ENCODE measurements at places on chromosomes 12 and 14.
A peak's percentile ranks its signal among the peaks of the same experiment; 100 is the strongest.

GRCh38 chr14:103683139-103683538 is 32.1 kb downstream of the XRCC3 start:
- no peak for DNase-seq

DNA sequence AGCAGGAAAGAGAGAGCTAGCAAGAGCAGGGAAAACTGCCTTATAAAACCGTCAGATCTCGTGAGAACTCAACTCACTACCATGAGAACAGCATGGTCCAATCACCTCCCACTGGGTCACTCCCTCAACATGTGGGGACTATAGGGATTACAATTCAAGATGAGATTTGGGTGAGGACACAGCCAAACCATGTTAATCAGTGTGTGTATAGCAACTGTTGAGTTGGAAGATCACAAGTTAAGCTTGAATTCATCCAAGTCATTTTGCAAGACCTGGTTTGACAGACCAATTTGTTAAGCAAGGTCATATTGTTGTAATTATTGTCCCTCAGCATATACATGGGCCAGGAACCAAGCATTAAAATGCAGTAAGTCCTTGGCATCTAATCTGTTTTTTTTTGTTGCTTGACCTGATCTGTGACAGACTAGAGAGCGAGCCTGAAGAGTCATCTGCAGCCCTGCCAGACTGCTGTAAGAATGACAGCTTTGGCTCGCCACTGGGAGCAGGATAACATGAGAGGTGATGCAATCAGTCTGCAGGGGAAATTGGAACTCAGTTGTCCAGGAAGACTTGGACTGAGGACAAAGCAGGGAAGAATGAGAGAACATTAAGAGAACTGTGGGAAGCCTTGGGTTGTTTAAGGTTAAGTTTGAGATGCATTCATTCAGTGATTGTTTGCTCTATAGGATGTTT is 297.6 kb upstream of the SEL1L start:
- peak; percentile 78 for DNase-seq

DNA sequence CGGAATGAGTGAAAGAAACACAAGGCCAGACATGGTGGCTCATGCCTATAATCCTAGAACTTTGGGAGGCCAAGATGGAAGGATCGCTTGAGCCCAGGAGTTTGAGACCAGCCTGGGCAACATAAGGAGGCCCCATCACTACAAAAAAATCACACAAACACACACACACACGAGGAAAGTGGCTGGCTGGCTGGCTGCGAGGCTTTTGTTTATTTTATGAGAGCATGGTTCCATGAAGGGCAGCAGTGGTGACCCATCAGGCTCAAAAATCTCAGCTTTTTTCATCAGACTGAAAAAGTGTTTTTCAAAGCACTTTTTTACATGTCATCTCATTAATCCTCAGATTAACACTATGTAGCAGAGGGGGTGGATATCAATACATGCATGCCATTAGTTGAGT is 27.7 kb downstream of the VDR start:
- DNase-seq: no peak

- peak; percentile 60 for DNase-seq
These were observed 83.4 kb downstream of the ADCK1 start for GRCh38 chr14:77883131-77883846.

GRCh38 chr14:61645247-61645646 is 50.1 kb upstream of the HIF1A start:
- no peak for DNase-seq

GRCh38 chr12:47739979-47740378 is 14.7 kb upstream of the ENDOU start:
- no peak for DNase-seq

- DNase-seq: no peak
These were observed 121.7 kb downstream of the CCER1 start for GRCh38 chr12:90833228-90833627.

DNA sequence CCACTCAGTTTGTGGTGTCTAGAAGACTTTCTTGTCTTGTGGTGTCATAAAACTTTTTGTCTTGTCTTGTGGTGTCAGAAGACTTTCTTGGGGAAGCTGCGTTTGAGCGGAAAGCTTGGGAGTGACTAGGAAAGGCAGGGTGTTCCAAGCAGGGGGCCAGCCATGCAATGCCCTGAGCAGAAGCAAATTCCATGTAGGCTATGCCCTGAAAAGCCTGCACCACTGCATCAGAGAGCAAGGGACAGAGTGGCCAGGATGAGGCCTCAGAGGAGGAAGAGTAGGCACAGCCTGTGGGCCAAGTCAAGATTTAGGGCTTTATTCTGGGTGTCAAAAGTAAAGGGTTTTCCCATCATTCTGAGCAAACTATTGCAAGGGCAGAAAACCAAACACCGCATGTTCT is 14.5 kb downstream of the KRT8 start:
- DNase-seq: no peak

DNA sequence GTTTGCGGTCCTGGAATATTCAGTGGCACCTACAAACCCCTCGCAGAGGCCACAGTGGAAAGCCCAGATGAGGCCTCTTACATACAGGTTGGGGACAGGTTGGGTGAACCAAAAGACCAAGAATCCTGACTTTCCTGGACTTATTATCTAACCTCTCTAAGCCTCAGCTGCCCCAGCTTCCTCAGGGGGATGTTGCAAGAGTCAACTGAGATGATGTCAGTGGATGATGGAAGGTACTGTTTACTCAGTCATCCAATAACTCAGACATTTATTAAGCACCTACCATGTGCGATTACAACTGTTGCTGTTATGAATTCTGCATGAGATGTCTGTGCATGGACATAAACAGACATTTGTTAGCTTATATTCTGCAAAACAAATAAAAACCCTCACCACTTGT is 72.8 kb downstream of the RFX4 start:
- no peak for DNase-seq

DNA sequence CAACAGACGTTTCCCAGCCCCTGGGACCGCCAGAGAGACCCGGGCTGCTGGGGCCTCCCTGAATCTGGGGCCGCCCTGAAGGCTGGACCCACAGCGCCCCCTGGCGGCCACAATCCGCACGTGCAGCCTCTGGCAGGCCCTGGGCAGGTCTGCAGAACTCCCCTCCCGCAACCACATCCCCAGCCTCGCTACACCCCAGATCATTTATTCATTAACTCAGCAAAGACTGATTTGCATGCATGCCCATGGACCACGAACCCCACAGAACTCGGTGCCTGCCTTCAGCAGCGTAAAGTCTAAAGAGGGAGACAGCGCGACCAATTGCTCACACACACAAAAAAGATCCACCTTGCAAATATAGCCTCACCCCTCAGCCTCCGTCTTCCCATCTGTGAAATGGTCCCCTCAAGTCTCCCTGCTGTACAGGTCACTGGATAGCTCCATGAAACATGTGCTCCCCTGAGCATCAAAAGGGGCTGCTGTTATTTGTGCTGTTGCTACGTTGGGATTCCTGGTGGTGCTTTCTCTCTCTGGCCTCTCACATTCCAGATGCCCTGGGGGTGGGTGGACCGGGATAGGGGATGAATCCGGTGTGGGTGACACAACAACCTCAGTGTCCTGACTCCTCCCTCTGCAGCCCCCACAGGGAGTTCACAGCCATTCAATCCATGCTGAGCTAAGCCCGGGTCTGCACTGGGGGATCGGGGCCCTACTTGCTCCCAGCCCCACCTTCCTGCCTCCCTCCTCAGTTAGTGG is 96.4 kb downstream of the SCARB1 start:
- peak; percentile 92 for DNase-seq

- DNase-seq: no peak
These were observed 8.3 kb upstream of the SPTSSA start for GRCh38 chr14:34470319-34470718.

DNA sequence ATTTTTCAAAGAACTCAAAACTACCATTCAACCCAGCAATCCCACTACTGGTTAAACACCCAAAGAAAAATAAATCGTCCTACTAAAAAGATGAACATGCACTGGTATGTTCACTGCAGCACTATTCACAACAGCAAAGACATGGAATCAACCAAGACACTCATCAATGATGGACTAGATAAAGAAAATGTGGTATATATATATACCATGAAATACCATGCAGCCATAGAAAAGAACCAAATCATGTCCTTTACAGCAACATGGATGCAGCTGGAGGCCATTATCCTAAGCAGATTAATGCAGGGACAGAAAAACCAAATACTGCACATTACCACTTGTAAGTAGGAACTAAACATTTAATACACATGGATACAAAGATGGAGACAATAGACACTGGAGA is 3.8 kb upstream of the ANO6 start:
- no peak for DNase-seq

- DNase-seq: no peak
These were observed 7.7 kb downstream of the TBX5 start for GRCh38 chr12:114397978-114398881.

DNA sequence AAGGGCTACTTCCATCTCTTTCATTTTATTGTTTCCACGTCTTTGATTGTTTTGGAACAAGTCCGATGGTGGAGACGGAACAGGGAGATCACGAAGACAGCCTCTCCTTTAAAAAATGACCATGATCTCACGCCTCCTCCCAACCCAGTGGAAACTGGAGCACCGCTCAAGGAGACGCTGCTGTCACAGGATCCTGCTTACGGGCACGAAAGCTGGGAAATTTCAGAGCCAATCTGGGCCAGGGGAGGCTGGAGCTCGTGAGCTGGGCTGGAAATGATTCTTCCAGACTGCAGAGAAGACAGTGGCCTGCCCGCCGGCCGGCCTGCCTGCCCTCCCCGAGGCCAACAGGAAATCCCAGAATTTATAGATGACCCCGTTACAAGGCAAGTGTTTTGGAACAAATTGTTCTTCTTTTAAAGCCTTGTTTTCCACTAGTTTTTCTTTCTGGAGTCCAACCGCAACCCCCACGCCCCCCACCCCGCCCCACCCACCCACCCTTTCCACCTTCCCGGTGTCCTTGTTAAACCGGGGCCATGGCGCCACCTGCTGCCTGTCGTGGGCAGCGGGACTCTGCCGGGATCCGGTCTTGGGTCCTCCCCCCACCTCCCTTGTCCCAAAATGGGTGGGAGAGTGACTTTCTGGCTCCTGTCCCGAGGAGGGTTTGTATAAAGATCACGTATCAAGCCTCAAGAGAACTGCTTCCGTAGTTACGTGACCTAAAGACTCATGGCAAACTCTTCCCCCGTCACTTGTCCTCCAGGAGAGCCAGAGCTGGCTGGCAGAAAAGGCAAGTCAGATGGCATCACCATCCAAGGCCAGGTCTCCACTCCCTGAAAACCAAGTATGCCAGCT is 40.3 kb downstream of the MAP1LC3B2 start:
- DNase-seq: peak; percentile 91

DNA sequence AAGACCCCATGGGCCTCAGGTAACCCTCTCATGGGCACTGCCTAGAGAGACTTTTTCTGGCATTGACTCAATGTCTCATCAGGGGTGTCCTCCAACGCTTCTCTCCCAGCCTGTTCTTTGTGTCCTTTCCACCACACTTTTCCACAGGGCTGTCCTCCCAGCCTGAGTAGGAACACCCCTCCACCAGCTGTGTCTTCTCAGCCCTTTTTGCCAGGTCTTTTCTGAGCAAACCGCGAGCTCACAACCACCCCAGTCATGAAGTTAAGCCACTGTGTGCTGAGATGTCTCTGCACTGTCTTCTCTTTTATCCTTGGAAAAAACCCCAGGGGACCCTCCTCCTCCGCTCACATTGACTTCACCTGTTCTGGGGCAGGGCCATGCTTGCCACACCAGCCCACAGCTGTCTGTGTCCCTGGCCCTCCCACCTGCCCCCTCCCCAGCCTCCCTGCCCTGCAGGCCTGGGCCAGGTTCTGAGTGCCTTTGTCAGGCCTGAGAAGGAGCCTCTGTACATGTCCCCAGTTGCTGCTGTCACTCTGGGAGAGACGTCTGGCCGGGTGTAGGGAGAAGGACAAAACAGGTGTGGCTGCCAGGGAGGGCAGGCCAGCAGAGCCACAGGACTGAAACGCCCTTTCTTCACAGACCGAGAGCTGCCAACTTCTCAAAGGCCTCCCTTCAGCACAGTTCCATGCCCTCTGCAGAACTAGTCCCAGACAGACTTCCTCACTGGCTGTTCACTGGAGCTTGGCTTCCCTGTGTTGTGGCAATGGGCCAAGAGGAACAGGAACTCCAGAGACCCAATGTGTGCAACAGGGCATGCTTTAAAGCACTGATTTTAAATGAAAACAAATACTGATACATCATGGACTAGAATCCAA is 50.5 kb upstream of the PNMA1 start:
- peak; percentile 99 for DNase-seq

DNA sequence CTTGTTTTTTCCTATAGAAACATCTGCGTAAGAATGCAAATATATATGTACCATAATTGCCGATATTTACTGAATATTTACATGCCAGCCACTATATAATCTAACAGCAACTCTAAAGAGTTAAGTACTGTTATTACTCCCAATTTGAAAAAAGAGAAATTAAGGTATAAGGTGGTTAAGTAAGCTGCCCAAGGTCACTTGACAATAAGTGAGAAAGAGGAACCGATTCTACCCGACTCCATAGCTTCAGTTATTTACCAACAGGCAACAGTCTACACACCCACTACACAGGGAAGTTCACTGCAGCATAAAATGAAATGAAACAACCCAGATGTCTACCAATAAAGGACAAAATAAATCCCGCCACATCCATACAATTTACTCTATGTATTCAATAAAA is 1.1 kb downstream of the MIS18BP1 start:
- peak; percentile 25 for DNase-seq

- DNase-seq: peak; percentile 19
These were observed 244.8 kb downstream of the DACT1 start for GRCh38 chr14:58882577-58883018.

- DNase-seq: no peak
These were observed 85.8 kb downstream of the DERA start for GRCh38 chr12:15996948-15997347.

- DNase-seq: peak; percentile 25
These were observed 3.0 kb upstream of the CLEC2B start for GRCh38 chr12:9872162-9872561.

DNA sequence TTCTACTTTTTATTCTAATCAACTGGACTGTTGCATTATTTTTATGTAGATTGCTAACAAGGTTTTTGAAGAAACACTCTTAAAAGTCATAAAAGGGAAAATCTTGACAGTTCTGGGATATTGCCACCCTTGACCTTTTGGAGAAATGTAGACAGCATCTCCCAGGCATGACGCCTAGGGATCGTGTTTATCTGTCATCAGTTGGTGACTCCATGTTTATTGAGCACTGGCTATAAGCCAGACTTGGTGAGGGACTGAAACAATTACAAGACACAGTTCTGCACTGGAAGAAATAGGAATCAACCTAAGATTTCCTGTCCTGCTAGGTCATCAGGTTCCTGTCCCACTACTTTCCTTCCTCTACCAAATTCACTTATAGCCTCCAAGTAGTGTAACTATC is 34.5 kb downstream of the HMGA2 start:
- DNase-seq: no peak

GRCh38 chr14:97080991-97081390 is 283.8 kb downstream of the VRK1 start:
- no peak for DNase-seq

GRCh38 chr14:37810094-37810801 is 214.8 kb downstream of the TTC6 start:
- DNase-seq: no peak
